ENCODE measurements at places on chromosomes 7 and 10.

- no peak for DNase-seq
These were observed 42.2 kb upstream of the MXI1 start for GRCh38 chr10:110165239-110165638.

DNA sequence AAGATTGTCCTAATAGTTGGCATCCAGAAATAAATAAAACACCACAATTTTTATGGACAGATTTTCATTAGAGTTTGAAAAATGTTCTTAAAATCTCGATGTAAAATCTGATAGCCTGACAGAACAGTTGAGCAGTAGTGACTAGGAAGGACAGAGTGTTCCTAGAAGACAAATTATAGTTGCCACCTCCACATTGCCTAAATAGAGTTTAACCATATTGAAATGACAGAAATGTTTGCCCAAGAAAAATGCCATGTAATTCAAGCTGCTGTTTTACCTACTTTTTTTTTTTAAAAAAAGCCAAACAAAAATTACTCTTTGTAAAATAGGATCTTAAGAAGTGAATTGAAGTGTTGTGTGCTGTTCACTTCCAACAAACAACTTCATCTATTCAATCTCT, 8.9 kb upstream of the HERC4 start:
- no peak for DNase-seq

- DNase-seq: no peak
These were observed 103.3 kb downstream of the CFAP58 start for GRCh38 chr10:104456802-104457542.

DNA sequence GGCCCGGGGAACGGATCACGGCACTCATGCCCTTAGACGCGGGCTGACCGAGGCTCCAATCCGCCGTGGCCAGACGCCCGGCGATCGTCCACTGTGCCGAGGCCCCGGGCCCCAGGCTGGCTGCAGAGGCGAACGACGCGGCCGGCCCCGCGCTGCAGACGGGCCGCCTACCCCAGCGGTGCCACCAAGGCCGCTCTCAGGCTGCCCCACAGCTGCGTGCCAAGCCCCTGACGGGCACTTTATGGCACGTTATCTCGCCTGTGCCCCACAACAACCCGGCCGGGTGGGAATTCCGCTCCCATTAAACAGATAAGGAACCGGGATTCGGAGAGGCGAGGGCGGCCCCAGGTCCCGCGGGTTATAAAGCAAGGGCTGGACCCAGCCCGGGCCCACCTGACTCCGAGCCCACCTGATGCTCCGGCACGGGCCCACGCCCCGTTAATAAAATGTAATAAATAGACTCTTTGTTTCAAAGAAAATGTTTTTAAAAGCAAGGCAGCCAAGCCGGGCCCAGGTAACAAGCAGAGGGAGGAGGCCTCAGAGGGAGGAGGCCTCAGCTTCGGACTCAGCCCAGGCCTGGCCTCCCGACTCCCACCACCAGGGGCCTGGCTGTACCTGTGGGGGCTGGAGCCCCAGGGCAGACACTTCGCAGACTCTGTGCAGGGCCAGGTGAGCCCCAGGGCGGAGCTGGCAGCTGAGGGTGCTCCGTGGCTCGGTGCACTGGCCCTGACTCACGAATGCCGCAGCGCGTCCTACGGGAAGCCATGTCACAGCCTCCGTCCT, 79.7 kb downstream of the FOXL3 start:
- DNase-seq: no peak

GRCh38 chr10:100774223-100774622, 28.8 kb downstream of the PAX2 start:
- no peak for DNase-seq

GRCh38 chr7:21454182-21454581, 26.3 kb downstream of the SP4 start:
- DNase-seq: no peak

DNA sequence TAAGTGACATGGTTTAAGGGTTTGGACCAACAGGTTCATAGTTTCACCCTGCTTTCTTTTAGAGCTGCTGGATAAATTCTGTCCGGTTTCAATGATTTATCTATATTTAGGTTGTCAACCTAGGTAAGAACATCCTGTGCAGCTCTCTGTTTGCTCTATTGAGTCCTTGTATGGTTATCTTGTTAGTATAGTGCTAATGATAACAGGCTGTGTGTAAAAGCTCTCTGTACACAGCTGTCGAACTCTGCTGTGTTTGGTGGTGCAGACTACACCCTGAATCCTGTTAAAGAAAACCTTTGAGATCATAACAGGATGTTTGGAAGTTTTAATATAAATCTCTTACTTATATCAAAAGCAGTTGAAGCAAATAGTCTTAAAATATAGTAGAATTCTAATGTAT, 219.2 kb downstream of the SDK1 start:
- no peak for DNase-seq

GRCh38 chr7:121196286-121196685, 132.5 kb upstream of the WNT16 start:
- no peak for DNase-seq

- DNase-seq: no peak
These were observed 50.9 kb upstream of the LEP start for GRCh38 chr7:128190051-128190647.

- no peak for DNase-seq
These were observed 273.1 kb downstream of the AGMO start for GRCh38 chr7:15288741-15289140.

GRCh38 chr7:52289247-52289646, 746.2 kb upstream of the POM121L12 start:
- DNase-seq: no peak

GRCh38 chr7:16062269-16062668, 359.1 kb downstream of the CRPPA start:
- peak; percentile 24 for DNase-seq

DNA sequence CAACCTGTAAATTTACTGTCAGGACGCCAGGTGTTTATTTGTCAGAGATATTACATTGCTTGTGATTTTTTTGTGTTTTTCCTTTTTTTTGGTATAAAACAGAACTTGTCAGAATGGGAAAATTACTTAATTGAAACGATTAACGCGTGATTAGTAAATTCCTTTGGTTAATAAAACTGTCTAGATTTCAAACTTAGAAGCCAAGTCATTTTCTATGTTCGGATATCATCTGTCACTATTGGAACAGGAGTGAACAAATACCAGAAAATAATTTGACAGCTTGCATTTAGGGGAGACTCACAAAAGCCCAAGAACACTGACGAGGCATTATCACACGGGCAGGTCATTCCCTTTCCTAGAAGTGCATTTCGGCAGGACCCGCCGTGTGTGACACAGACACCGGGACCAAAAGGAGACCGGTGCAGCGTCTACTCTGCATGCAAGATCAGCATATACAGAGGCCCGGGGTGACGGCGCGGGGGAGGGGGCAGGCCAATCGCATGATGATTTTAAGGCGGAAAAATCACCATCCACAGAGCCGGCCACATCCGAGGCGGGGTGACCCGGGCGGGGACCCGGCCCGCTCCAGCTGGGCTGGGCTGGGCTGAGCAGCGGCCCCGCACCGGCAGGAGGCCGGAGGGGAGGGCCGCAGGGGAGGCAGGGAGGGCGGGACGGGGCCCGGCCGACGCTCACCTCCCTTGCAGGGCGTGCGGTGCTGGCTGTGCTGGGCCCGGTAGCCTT, 841 bp downstream of the GLUD1 start:
- DNase-seq: no peak

- DNase-seq: no peak
These were observed 112.7 kb downstream of the CDH23 start for GRCh38 chr10:71509444-71509843.

- DNase-seq: no peak
These were observed 49.0 kb upstream of the STK17A start for GRCh38 chr7:43533801-43534479.

GRCh38 chr10:32618482-32618881, 172.5 kb downstream of the CCDC7 start:
- no peak for DNase-seq

GRCh38 chr7:8283968-8284367, 22.0 kb upstream of the ICA1 start:
- DNase-seq: no peak

GRCh38 chr7:99734987-99735386, at the start of gene CYP3A7:
Gene CYP3A7 (minus strand): TSS chr7:99735196. CDS start chr7:99735093, 103 bp downstream.
- DNase-seq: no peak

GRCh38 chr10:34380856-34381255, 434.2 kb downstream of the PARD3 start:
- no peak for DNase-seq

- no peak for DNase-seq
These were observed 68.8 kb upstream of the MYO3A start for GRCh38 chr10:25865267-25865666.

GRCh38 chr7:91149341-91150246, 114.6 kb upstream of the FZD1 start:
- no peak for DNase-seq

- DNase-seq: no peak
These were observed 2.6 kb downstream of the ZNF777 start for GRCh38 chr7:149458235-149458634.

GRCh38 chr10:62904281-62904875, 88.2 kb upstream of the EGR2 start:
- no peak for DNase-seq

DNA sequence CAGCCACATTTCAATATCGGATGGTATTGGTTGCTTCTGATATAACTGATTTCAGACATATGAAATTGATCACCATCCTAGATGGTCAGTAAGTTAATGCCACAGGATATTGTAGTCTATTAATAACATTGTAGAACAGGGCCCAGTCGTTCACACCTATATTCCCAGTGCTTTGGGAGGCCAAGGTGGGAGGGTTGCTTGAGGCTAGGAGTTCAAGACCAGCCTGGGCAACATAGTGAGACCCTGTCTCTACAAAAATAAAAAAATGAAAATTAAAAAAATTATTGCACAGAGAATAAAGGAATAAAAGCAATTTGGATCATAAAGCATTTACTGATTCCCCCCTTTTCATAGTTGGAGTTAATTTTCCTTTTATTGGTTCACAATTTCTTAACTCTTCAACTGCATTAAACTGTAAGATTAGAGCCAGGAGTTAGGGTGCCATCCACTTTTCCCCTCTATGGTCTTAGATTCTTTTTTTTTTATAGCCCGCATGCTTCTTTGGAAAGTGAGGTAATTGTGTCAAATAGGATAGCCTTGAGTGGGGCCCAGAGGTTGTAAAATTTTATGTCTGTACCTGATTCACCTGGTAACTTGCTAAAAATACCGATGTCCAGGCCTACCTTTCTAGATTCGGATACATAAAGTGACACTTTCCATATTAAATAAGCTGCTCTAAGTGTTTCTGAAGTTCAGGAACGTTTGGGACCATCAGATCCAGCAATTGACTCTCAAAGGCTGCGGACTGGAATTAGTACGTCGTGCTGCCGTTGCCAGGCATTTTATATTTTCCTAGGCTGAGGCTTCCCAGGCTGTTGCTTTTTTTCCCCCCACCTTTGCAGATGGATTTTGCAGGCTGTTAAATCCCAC, 24.7 kb downstream of the ADK start:
- DNase-seq: no peak
